Anterior cingulate cortex (tissue), 58 donors: ENCODE measurements at places on chromosomes 5 and 9.

DNA sequence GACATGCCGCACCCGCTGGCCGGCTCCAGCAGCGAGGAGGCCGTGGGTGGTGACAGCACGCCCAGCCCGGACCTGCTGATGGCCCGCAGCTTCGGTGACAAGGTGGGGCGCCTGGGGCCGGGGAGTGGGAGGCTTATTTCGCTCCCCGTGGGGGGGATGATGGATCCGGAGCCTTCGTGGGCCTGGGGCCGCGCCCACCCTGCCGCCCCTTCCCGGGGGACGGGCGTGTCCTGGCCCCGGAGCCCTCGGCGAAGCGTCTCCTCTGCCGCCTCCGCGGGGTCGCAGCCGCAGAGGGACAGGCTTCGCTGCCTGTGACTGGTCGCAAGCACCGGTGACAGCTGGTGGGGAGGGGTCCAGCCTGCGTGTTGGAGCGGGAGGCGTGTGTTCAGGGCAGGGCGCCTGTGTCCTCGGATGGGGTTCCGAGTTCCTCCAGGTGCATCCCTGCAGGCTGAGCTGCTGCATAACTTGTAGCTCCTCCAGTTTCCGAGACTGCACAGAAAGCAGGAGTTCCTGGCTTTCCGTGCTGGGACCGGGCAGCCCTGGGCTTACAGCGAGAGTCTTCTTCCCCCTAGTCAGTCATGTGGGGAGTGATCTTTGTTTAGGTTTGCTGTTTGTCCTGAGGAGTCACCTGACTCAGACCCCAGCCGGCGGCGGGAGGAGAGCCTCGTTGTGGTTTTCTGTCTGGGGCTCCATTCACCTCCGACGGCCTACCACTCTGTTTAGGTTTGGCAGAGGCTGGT lies 666 bp downstream of the SNX30 start:
- DNase-seq = peak; percentile 31

GRCh38 chr9:125821078-125821477 lies 73.9 kb downstream of the PBX3 start:
- no peak for DNase-seq

- no peak for DNase-seq
Measured at GRCh38 chr9:124598048-124598447, 90.8 kb upstream of the NR5A1 start.

GRCh38 chr5:95081500-95081960 lies 203.4 kb downstream of the MCTP1 start:
- no peak for DNase-seq

DNA sequence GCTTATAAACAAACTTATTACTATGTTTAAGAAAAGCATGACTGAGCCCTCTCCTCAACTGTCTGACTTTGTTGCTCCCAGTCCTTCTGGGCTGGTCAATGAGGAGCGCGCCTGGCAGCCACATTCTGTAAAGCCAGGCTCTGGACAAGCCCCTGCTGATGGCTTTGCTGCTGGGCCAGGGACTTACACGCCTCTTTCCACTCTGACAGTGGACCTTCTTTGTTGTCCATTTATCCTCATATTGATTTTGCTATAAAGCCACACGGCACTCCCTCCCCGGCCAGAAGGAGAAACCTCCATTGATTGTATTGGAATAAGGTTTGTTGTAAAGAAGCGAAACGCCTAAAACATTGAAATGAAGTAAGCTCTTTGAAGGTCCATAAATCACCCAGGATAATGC lies 50.6 kb downstream of the C5orf15 start:
- no peak for DNase-seq

GRCh38 chr9:69249337-69249736 lies 75.3 kb downstream of the TJP2 start:
- no peak for DNase-seq
